MG63 (cell line): ENCODE measurements at places on chromosomes 4 and X. TPM values are rescaled to one million over a fixed set of nuclear protein-coding genes. Genes with fewer than 3 reads are reported as not detected.

DNA sequence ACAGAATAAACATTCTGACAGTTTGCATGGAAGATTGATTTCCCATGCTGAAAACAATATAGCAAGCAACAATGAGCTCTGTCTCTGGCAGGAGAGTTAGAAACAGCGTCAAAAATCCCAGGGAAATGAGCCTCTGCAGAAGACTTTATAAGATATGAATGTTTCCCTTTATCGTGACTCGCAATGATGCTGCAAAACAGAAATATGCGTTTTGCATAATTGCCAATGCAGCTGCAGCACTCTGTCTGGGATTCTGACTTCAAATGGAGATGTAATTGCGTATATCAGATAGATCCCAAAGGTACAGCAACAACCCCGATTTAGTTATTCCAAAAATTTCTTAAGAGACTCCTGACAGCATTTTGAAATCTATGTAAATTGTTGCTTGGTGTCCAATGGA is 702.4 kb upstream of the EPHA5 start:
- DNase-seq: no peak

- no peak for DNase-seq
Observed at GRCh38 chr4:96383349-96383748, 543.5 kb downstream of the PDHA2 start.

DNA sequence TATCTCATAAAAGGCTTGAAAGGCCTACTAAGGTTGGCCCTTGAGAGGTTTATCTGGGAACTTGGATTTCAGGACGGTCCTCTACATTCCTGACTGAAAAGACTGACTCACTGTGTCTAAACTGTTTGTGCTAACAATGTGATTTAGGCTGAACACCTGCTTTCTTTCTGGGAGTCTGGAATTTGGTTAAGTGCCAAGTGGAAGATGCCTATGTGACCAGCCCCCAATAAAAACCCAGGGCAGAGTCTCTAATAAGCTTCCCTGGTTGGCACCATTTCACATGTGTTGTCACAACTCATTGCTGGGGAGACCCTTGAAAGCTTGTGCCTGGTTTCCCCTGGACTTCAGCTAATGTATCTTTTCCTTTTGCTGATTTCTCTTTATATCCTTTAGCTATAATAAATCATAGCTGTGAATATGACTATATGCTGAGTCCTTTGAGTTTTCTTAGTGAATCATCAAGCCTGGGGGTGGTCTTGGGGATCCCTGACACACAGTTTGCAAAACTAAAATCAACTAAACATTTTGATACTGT is 55.1 kb downstream of the GPR82 start:
- peak; percentile 19 for DNase-seq

DNA sequence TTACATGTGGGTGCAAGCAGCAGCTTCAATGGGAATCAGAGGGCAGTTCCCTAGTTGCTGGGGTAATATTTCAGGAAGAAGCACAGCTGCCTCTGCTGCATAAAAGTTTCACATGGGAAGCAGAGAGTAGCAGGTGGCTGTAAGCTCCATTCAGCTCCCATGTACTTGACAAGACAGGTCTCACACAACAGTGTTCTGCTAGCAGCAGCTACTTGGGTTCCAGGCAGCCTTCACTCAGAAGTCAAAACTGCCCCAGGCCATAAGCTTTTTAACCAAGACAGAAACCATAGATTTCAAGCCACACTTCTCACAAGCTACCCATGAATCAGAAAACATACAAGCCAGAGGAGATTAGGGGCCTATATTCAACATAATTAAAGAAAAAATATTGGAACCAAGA is 41.4 kb upstream of the SPIN2A start:
- DNase-seq: no peak

GRCh38 chrX:98731821-98732220 is 1678.3 kb downstream of the PCDH19 start:
- no peak for DNase-seq

POU3F4 gene
- total RNA-seq: not detected in 2 replicates

UGT2B10 gene
- total RNA-seq: not detected in 2 replicates

SSX4 gene
- total RNA-seq: not detected in 2 replicates

DDX3X gene
- total RNA-seq: 94.9 and 143 TPM in 2 replicates

BEND4 gene
- 0.12 and 0.16 TPM in 2 replicates for total RNA-seq

LUZP4 gene
- not detected in 2 replicates for total RNA-seq

ITGB1BP2 gene
- total RNA-seq: 0.86 and 0.92 TPM in 2 replicates

FDCSP gene
- total RNA-seq: not detected in 2 replicates
